ENCODE measurements at places on chromosomes 4 and X.

- DNase-seq: peak; percentile 13
Measured at GRCh38 chrX:130057209-130057608, 53.1 kb downstream of the ELF4 start.

DNA sequence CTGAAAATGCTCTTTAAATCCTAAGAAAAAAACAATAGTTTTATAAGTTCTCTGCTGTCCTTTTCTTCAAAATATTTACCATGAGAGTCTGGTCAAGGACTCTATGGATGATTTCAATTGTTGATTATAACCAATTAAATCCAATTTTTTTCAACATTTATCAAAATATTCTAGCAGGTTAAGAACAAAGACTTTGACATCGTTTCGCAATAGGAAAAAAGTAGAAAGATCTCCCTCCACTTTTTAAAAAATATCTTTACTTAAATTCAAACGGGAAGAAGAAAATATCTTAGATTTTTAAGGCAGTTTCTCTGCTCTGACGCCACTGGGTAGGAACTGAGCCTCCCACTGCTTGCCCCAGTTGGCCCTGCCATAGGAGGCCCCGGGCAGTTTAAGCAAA lies 44.7 kb upstream of the TMEM154 start:
- DNase-seq: no peak

DNA sequence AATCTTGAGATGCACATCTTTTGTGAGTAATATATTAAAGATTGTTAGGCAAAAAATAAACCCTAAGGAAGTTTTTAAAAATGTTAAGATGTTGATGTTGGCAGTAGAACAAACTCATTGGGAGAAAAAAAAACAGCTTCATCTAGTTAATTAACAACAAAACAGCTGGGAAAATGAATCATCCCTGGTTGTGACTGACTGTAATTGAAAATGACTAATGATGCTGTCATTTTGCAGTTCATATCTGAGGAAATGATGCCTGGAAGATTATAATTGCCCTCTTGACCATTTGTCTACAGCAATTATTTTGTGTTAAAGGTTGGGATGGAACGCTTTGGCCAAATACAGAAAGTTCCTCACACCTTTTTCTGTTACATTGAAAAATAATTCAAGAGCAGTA lies 760.4 kb upstream of the FTHL17 start:
- DNase-seq: no peak

DNA sequence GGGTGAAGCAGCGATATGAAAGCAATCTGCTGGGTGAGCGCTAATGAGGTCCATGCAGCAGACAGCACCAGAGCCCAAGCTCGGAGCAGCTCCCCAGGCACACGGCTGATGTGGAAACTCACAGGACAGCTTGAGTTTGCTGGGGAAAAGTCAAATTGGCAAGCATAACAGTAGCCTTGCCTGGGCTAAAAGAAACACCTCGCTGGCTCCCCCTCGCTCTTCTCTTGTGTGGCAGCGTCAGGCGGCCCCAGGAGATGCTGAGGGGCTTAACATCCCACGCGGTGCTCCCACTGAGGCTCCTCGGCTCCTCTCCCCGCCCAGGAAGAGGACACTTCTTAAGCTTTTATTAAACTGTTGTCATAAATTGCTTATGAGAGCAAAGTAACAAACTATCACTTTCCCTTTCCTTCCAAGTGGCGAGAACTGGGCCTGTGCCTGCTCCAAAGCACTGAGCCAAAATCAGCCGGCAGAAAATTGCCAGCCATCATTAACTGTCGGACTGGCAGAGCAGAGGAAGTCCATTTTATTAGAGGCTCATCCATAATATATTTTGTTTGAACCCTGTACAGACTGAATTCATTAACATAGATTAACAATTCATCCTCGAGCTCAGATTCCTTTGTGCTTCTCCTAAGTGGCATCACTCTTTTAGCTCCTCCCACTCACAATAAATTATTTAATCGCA lies 111.4 kb downstream of the TSPAN5 start:
- no peak for DNase-seq

- DNase-seq: no peak
Measured at GRCh38 chr4:2092669-2093053, 33.5 kb downstream of the NAT8L start.

DNA sequence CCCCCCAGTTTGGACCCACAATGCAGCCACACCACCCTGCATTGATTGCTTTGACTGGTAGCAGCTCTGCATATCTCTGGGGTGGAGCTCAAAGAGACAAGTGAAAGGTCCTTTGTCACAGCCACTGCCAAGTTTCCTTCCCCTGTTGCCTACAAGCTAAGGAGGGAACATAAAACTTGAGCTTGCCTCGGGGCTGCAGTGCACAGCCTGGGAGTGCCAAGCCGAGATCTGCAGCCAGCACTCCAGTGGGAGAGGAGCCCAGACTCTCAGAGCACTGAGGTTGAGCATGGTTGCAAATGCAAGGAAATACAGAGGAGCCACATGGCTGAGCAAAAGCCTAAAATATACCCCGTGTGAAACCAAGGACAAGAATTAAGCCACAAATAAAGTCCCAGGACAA lies 142.2 kb downstream of the DKK2 start:
- no peak for DNase-seq

DNA sequence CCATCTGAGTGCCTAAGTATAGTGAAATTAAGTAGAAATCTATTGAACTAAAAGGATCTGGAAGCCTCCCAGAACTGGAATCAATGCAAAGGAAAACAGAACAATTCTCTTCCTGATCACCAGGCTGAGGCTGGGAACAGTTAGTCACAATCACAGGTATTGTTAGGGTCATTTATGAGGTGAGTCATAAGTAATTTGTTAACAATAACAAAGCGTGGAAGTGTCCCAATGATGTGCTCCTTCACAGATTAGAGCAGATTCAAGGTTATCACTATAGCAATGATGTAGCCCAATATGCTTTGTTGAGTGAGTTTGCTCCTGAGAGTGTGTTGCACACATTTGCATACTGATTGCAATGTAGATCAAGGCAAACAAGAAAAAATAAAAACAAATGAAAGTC lies 228.1 kb downstream of the ZNF674 start:
- no peak for DNase-seq

- DNase-seq: no peak
Measured at GRCh38 chrX:54785901-54786300, 12.2 kb downstream of the ITIH6 start.

All from mesenchymal stem cell (in vitro differentiated cells and primary cell).